Prostate gland (tissue), 2 donors: ENCODE measurements at places on chromosomes 3 and 15.

DNA sequence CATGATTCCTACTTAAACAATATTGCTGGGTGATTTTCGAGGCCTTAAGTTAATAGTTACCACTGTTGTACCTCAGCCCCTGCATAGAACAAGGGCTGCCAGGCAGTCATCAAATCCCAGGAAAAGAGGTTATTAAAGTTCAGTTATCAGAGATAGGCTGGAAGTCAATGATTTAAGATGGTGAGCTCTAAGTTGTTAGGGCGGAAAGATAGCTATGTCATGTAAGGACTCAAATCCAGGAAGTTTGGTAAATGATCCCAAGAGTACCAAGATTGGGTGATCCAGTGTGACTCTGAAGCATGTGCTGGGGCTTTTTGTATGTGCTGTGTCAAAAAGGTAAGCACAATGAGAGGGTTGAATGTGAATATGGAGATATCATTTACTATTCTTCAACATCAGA, 287.9 kb downstream of the NLGN1 start:
- no peak for DNase-seq

- DNase-seq: no peak
Measured at GRCh38 chr3:197188963-197189362, 109.4 kb downstream of the DLG1 start.

GRCh38 chr3:131602011-131602779, 99.4 kb upstream of the MRPL3 start:
- DNase-seq: no peak

- peak; percentile 19 for DNase-seq
Measured at GRCh38 chr3:149224736-149225594, 3.3 kb upstream of the CP start.

DNA sequence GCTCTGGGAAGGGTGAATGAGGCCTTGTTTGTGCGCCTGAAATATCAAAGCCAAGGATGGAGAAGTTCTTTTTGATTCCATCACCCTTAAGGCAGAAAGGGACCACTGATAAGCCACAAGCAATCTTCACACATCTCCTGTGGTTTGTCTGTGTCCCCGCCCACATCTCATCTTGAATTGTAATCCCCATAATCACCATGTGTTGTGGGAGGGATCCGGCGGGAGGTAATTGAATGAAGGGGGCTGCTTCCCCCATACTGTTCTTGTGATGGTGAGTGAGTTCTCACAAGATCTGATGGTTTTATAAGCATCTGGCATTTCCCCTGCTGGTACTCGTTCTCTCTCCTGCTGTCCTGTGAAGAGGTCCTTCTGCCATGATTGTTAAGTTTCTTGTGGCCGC, 329.6 kb upstream of the RGMA start:
- no peak for DNase-seq

DNA sequence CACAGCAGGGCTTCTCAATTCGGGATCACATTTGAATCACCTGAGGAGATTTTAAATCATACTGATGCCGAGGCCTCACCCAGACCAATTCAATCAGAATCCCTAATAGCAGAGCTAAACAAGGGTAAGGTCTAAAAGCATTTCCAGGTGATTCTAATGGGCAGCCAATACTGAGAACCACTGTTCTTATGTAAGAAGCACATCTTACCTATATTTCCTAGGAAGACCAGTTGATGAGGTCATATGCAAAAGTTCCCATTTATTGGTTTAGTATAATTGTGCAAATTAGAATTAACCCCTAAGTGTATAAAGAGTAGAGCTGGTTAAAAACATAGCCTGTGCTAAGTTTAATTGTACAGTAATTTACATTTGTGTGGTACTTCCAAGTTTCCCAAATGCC, 2.1 kb downstream of the TIGIT start:
- DNase-seq: no peak

DNA sequence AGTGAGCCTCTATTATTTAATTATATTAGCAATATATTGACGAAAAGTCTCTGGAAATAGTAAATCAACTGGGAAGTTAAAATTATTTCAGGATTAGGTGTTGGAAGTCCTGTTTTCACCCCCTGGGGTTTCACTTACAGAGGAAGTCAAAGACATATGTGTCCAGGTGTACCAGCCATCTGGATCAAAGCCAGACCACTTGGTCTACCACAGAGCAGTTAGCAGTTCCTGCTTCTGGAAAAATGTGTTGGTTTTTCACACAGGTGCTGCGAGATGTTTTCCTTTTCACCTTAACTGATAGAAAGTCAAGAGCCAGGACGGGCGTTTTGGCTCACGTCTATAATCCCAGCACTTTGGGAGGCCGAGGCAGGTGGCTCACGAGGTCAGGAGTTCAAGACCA, 13.1 kb downstream of the MME start:
- DNase-seq: peak; percentile 27

GRCh38 chr3:187150599-187150998, 11.3 kb upstream of the RPL39L start:
- DNase-seq: no peak
